ENCODE measurements at places on chromosomes 1 and 21.
A peak's percentile ranks its signal among the peaks of the same experiment; 100 is the strongest.

DNA sequence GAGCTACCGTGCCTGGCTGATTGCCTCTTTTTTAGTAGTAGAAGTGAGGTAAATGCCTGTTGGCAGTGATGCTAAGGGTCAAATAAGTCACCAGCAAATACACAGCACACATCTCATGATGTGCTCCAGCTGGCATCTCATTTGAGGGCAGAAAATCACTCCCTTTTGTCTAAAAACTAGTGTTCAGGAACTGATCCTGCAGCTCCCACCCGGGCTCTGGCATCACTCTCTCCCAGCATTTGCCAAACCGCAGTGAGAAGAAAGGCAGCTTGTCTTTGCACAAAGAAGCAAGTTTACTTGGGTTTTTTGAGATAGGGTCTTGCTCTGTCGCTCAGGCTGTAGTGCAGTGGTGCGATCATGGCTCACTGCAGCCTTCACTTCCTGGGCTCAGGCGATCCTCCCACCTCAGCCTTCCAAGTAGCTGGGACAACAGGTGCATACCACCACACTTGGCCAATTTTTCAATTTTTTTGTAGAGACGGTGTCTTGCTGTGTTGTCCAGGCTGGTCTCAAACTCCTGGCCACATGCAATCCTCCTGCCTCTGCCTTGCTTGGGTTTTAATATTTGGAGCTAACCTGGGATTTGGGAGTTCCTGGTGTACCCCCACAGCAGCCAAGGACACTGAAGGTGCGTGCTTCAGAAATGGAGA, 4.1 kb downstream of the RBP7 start:
- no peak for DNase-seq

GRCh38 chr1:78570539-78570938, 49.7 kb upstream of the IFI44L start:
- no peak for DNase-seq

DNA sequence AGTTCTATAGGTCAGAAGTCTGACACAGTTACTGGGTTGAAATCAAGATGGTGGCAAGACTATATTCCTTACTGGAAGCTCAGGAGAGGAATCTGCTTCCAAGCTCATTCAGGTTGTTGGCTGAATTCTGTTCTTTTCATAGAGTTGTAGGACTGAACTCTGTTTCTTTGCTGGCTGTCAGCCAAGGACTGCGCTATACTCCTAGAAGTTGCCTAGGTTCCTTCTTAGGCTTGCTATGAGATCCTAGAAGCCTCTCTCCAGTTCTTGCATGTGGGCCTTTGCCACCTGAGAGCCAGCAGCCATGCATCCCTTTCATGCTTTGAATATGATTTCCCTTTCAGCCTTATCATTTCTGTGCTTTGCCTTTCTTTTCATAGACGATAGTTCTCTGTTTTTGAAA, 176.4 kb downstream of the RPS6KC1 start:
- DNase-seq = no peak

DNA sequence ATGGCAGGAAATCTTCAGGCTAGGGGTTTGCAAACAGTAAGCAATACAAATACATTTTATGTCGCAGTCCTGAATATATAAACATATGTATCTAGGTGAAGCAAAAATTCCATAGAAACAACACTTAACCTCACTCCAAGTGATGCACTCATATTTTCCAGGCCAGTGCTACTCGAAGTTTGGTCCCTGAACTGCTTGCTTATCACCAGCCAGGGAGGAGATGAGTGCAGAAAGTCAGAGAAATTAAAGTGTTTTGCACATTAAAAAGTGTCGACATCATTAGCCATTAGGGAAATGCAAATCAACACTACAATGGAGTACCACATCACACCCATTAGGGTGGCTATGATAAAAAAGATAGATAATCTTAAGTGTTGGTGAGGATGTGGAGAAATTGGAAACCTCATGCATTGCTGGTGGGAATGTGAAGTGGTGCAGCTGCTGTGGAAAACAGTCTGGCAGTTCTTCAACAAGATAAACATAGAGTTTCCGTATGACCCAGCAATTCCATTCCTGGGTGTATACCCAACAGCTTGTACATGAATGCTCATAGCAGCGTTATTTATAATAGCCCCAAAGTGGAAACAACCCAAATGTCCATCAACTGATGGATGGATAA, 70.5 kb upstream of the CSF1 start:
- DNase-seq = no peak

- DNase-seq = no peak
These were observed 57.3 kb upstream of the MAGI3 start for GRCh38 chr1:113333056-113333455.

- peak; percentile 76 for DNase-seq
These were observed 17.5 kb downstream of the LRRC71 start for GRCh38 chr1:156937883-156938282.

GRCh38 chr1:212718499-212718898, 18.9 kb upstream of the BATF3 start:
- DNase-seq = no peak

DNA sequence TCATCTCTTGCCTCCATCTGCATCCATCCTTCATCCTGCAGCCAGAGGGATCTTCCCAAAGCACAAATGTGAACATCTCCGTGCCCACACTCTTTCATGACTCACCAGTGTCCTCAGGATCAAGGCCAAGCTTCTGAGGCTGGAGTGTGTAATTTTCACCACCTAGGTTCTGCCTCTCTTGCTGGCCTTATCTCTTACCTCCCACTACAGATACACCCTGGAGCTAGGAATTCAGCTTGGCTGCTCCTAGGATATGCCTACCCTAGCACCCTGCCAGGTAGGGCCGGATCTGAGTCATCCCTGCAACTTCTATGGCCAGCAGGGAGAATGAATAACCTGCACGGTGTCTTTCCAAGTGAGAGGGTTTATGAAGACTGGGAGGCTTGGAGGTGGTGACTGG, 208.7 kb upstream of the CSF3R start:
- no peak for DNase-seq

DNA sequence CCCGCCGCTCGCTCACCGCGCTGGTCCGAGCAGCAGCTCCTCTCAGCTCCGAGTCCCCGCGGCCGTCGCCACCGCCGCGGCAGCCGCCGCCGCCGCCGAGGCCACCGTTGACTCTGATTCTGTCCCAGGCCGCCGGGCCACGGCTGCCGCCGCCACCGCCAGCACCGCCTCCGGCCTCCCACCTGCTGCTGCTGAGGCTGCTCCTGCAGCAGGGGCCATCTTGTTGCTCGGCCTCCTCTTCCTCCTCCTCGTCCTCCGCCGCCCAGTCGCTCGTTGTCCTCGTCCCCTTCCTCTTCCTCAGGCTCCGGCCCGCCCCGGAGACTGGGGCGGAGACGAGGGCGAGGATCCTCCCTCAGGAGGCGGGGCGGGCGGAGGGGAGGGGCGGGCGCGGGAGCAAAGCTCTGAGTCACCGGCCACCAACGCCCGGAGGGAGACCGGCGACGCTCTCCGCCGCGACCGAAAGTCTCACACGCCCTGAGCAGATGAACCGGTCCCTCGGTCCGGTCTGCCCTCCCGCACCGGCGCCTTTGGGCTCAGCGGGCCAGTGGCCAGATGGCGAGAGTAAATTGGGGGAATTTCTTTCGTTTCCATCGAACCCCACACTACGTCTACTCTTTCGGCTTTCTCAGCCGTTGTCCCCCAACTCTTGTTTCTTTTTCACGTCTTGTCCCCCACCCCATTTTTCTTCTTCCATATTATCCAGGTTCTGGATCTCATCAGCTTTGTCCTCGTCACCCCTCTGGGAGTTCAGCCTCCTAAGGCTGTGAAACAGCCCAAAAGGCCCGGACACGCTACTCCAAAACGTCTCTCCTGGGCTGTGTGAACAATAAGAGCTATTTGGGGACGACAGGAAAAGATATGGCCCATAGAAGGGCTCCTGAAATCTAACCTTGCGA, at the start of gene RC3H1:
RC3H1 (minus strand) TSS at position 278 of the 896 bp plus-strand sequence. CDS start 29,372 bp downstream, outside the sequence.
- DNase-seq = peak; percentile 93

- no peak for DNase-seq
These were observed 3.9 kb upstream of the CD58 start for GRCh38 chr1:116574581-116575291.

- no peak for DNase-seq
These were observed 197.1 kb downstream of the TOMM20 start for GRCh38 chr1:234931404-234931973.

DNA sequence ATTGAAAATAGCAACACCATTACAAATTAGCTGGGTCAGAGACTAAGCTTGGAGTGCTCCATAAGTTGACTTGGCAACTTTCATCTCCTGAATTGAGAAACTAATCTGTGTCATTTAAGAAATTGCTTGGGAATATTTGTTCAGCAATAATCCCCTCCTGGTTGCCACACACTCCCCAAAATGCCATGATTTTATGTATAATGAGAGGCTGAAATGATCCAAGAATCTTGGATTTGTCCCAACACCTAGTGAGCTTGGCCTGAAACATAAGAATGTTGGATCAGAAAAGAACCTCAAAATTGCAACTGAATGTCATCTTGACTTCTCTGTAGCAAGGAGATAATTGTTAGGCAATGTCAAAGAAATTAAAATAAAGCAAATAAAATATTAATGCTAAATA, 805.9 kb upstream of the ADAMTS5 start:
- DNase-seq = no peak

GRCh38 chr1:44377925-44378784, 23.1 kb upstream of the ERI3 start:
- peak; percentile 59 for DNase-seq

DNA sequence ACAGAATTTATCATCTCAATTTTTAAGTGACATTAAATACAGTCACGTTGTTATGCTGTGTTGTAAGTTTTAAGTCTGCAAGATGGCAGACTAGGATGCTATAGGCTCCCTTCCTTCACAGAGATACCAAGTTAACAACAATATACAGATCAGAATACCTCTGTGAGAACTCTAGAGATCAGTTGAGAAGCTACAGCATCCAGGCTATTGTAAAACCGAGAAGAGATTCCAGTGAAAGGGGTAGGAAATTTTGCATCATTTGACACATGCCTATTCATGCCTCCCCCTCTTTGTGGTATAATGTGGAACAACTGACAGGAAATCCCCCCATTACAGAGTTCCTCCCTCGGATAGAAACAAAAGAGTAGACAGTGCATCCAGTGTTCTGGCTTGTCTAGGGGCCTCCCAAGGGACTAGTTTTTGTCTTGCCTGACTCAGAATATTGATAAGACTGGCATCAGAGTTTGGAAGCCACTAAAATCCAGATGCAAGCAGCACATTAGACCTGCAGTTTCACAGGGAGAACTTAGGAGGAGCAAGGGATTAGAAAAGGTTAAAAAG, 80.6 kb downstream of the LBR start:
- DNase-seq = no peak

- DNase-seq = no peak
These were observed 54.7 kb upstream of the MAN1A2 start for GRCh38 chr1:117312453-117313138.

DNA sequence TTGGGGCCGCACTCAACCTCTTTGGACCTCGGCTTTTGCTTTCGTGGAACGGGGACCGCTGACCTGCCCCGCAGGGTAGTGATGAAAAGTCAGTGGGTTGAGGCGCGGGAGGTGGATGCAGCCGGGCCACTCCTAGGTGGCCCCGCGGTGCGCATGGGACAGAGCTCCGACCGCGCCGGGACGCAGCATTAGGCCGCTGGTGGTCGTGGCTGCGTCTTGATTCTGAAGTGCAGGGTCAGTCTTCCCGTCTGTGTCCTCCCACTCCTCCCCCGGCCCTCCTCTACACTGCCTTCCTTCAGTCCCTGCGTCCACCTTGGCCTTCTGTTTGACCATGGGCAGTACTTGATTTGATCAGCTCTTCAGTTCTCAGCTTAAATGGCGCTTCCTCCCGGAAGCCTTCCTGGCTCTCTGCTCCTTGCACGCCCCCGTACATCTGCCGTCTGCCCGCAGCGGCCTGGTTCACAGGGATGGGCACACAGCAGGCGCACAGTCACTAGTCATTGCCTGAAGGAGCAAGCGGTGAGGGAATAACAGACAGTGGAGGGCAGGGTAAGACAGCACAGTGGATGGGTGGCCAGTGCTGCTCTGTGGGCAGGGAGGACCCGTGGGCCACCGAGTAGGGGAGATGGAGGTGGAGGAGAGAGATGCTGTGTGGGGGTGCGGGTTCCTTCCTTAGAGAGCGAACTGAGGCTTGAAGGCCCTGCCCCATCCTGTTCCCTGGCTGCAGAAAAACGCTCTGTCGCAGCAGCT, 633 bp downstream of the THEMIS2 start:
- DNase-seq = no peak

- DNase-seq = no peak
These were observed 72.3 kb downstream of the SCMH1 start for GRCh38 chr1:41169799-41170180.

DNA sequence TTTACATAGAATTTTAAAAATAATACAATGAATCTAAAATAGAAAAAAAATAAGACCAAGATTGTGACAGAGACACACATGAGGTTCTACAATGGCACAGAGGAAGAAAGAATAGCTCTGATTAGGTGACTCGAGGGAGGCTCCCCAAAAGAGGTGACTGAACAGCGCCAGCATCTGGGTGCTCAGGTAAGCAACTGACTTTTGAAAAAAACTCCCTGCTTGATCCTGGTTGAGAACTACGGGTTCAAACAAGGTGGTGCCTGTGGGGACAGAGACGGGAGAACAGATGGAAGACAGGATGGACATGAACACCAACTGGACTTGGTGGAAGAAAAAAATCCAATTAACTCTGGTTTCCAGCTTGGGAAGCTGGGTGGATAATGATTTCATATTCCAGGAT, 22.5 kb downstream of the BATF3 start:
- DNase-seq = no peak

All from aorta (tissue), 5 donors.